HCEC 1CT (cell line): ENCODE measurements at places on chromosomes 7 and 10.

DNA sequence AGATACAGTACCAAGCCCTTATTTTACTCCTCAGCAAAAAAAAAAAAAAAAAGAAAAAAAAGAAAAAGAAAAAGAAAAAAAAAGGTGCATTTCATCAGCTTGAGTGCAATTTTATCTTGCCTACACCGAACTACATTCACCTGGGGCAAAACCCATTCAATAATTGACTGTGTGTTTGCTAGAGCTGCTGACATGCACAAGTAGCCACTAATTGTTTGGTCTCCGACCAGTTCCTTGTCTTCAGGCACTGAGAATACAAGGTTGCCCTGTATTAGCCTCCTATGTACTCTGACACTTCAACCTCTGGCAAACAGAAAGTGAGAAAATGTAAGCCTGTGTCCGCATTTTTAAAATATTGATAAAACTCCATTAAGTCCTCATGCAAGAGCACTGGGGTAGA lies 1579.4 kb upstream of the LRRTM3 start:
- no peak for DNase-seq

DNA sequence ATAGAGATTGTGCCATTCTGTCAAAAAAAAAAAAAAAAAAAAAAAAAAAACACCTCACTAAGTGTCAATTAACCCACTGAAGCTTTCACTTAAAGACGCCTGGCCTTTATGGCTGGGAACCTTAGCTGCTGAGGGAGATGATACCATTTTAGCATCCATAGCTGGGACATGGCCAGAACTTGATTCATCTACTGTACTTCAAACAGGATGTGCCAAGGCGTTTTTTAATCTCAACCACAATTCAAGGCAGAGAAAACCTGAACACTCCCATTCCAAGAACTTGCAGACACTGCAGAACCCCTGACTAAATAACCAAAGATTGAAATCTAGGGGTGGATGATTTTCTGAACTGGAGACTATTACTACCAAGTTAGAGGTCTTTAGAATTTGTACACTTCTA lies 996.6 kb downstream of the SORCS1 start:
- no peak for DNase-seq

DNA sequence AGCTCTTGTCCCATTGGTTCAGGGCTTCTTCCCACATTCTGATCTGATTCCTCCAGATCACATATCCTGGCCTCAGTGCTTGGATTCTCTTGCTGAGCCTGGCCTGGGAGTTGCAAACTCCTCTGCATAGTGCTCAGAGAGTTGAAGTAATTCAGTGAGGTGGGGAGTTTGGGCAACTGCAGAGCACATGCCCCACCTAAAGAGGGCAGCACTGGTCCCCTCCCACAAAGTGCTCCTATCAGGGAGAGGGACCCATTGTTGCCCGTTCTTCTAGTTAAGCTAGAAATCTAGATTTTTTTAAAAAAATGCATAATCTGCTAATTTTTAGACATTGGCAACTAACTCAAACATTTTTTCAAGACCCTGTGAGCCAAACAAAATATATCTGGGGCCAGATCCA lies 45.1 kb downstream of the CHN2 start:
- no peak for DNase-seq

DNA sequence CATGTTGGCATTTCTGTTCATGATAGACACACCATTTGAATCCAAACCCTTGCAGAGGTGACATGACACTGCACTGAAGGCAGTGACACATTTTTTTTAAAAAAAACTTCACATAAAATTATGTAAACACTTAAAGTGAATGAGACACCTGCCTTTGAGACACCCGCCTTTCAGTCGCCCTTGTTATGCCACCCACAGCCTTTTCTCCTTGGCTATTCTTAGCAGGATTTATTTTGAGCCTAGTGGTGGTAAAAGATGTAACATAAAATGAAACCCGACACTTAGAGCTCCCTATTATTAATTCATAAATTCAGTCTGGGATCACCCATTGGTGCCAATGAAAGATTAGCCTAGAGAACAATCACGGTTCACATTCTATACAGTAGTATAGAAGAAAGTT lies 161.3 kb downstream of the DYNC1I1 start:
- DNase-seq: no peak

- DNase-seq: no peak
Observed at GRCh38 chr10:124700293-124701037, 43.7 kb downstream of the FAM53B start.

DNA sequence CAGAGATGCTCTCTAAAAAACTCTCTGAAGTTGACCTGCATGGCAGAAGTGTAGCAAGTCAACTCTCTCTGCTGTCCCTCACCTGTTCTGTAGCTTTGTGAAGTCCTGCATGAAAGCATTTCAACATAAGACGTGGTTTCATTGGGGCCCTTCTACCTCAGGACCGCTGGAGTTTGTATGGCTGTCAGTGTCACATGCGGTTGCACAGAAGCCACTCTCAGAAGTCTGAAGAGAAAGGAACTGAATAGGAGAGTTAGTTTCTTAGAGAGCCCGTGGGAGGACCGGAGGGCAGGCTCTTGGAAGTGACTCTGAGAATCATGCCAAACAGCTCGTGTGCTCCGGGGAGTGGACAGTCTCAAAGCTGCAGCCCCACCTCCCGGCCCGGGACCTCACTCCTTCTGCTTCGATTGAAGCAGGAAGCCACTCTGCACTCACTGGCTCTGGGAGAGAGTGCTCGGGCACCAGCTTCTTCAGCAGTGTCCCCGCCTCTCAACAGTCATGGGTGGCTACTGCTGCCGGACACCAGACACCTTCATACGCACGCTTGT lies 486.7 kb downstream of the SDK1 start:
- DNase-seq: no peak

GRCh38 chr10:71307469-71308085 lies 11.5 kb upstream of the SLC29A3 start:
- no peak for DNase-seq
